ENCODE measurements at places on chromosomes 7 and 10.

- no peak for DNase-seq
Observed at GRCh38 chr7:157739031-157739430, 402.2 kb downstream of the DNAJB6 start.

DNA sequence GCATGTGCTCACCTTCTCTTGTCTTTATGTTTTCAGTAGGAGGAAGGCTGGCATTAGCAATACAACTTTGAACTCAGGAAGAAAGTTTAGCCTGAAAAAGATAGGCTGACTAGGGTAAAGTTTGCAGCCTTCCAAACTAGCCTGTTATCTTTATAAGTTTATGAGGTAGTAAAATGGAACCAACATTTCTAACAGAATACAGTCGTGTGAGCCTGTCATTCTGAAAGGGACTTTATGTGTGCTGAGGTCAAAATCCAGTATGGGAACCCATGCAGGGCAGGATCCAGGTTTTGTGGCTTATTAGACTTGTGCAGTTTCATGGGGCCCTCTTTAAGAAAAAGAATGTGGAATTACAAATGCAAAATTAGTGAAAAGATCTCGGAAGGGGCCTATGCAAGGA, 201.0 kb upstream of the PRPS1L1 start:
- no peak for DNase-seq

- peak; percentile 54 for DNase-seq
Observed at GRCh38 chr7:83306502-83306901, 143.8 kb upstream of the PCLO start.

DNA sequence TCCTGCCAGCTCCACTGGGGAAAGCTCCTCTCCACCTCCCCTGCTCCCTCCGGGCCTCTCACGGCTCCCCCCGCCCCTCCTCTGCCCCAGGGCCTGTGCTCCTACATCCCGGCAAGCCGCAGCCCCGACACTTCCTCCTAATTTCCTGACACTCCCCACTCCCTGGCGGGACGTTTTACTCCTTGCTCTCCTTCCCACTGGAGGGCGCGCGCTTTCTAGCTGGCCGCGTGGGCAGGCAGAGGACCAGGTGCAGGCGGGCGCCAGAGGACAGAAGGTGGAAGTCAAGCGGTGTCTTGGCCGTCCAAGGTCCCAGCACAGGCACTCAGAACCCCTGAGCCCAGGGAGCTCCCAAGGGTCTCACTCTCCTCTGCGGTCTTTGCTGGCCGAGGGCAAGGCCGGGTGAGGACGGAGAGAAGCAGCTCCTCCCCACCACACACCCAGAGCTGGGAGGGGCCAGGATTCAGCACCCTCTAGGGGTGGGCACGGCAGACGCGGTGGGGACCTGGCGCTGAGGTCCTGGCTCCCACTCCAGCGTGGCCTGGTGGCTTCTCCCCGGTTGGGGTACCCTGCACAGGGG, 19.1 kb downstream of the ADAM8 start:
- peak; percentile 71 for DNase-seq

DNA sequence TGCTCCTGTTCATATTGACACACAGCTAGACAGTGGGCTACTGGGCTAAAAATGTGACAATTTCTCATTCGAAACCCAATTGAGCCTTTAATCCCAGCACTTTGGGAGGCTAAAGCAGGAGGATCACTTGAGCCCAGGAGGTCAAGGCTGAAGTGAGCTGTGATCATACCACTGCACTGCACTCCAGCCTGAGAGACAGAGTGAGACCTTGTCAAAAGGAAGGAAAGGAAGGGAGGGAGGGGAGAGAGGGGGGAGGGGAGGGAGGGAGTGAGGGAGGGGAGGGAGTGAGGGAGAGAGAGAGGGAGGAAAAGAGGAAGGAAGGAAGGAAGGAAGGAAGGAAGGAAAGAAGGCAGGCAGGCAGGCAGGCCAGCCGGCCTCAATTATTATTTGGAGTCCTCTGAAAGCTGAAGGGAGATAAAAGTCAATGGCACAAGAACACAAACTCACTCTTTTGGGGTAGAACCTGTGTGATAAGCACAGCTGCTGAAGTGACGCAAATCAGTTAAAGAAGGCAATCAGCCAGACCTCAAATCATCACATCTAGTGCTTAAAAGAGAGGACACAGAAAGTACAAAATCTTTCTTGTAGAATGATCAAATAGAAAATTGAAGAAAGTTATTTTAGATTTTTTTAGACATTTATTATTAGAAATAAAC, 98.1 kb downstream of the CCDC71L start:
- DNase-seq = no peak

DNA sequence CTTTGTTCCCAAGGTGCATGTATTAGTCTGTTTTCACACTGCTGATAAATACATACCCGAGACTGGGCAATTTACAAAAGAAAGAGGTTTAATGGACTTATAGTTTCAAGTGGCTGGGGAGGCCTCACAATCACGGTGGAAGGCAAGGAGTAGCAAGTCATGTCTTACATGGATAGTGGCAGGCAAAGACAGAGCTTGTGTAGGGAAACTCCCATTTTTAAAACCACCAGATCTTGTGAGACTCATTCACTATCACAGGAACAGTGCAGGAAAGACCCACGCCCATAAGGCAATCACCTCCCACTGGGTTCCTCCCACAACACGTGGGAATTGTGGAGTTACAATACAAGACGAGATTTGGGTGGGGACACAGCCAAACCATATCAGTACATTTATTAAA, 92.9 kb downstream of the PPP1R3C start:
- DNase-seq = no peak

- DNase-seq = no peak
Observed at GRCh38 chr7:86158111-86158510, 485.6 kb upstream of the GRM3 start.

- DNase-seq = no peak
Observed at GRCh38 chr7:132149436-132150304, 426.6 kb downstream of the PLXNA4 start.

DNA sequence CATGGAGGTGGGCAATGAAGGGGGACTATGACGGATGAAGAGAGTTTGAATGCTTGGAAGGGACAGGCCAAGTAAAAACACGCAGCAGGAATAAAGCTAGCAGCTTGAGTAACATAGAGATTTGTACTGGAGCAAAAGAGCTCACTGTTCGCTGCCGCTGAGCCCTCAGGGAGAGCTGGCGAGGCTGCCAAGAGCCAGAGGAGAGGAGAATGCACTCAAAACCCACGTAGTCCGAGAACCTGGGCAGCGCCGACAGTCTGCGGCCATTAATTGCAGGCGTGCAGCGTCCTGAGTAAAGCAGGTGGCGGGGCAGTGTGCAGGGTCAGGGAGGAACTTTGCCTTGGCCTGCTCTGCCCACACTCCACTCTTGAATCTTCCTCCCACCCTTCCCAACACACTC, 68.2 kb downstream of the SLC37A3 start:
- DNase-seq = no peak

DNA sequence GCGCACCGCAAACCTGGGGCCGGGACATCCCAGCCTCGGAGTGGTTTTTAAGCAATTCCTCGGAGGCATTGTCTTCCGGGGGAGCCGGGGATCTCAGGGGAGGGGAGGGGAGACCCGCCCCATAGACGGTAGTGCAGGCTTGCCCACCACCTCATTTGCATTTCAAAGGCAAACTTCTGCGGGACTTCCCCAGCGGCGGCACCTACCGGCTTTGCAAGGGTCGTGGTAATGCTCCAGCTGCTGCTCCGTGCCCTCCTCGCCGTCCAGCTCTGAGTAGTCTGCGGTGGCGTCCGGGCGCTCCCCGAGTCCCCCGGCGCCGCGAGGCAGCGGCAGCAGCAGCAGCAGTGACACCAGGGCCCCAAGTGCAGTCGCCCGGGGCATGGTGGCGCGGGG, 425 bp downstream of the TLL2 start:
- no peak for DNase-seq

GRCh38 chr10:91643700-91644099, 10.8 kb upstream of the PPP1R3C start:
- no peak for DNase-seq
